ENCODE measurements at places on chromosomes 3 and 15. TPM values are rescaled to one million over a fixed set of nuclear protein-coding genes. Genes with fewer than 3 reads are reported as not detected.

GRCh38 chr3:110381992-110382391 lies 689.6 kb upstream of the NECTIN3 start:
- DNase-seq: no peak

GRCh38 chr3:71465371-71466036 lies 118.0 kb downstream of the FOXP1 start:
- no peak for DNase-seq

Gene SKOR1
- polyA plus RNA-seq: not detected

DNA sequence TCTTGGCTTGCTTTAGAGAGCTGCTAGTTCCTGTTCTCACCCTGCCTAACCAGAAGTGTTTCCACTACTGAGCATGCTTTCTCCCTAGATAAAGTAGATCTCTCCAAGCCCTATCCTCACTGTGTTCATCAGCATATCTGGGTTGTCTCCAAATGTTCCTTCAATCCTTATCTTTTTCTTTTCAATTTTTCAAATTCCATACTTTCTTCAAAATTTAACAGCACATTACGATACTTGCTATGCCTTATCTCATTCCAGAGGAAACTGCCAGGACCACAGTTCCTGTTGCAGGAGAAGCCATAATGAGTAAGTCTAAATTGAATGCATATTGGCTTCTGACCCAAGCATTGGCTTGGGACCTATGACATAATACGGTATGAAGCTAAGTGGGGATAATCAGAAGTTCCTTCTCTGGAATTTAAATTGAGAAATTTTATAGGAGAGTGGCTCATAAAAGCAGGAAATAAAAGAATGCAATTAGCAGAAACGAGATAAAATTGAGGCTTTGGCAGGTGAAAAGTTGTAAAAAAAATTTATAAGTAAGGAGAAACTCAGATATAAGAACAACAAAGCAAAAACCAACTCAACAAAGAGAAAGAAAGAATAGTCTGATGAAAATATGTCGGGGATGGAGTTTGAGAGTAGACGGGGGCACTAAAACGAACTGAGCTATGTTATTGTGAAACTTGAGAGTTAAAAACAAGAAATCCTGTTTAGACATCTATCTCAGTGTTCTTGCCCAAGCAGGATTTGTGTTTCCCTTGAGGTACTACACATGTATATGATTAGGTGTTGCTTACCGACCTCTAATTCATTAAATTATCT lies 631.7 kb upstream of the CCDC54 start:
- no peak for DNase-seq

DNA sequence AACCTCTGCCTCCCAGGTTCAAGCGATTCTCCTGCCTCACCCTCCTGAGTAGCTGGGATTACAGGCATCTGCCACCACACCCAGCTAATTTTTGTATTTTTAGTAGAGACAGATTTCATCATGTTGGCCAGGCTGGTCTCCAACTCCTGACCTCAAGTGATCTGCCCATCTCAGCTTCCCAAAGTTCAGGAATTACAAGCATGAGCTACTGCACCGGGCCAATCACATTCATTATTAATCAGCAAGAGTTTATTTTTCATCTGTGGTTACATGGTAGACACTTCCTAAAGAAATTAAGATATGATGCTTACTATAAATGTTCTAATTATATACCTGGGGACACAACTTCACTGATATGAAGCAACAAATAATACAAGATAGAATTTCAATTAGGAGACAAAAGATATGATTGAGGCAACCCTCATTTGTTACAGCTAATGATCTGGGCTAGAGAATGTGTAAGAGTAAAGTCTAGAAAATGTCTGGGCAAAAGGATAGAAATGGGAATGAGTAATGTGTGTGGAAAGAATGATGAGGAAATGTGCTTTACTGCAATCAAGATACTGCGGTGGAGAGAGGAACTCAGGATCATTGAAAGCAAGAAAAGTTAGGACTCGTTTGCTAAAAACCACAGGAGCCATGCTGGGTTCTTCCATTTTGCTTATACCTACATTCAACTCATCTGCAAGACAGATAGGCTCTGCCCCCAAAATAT lies 366.8 kb downstream of the ZIC1 start:
- DNase-seq: no peak

- DNase-seq: no peak
Observed at GRCh38 chr3:189883113-189883753, 237.5 kb downstream of the P3H2 start.

- no peak for DNase-seq
Observed at GRCh38 chr3:20857636-20858035, 671.6 kb upstream of the SGO1 start.

DNA sequence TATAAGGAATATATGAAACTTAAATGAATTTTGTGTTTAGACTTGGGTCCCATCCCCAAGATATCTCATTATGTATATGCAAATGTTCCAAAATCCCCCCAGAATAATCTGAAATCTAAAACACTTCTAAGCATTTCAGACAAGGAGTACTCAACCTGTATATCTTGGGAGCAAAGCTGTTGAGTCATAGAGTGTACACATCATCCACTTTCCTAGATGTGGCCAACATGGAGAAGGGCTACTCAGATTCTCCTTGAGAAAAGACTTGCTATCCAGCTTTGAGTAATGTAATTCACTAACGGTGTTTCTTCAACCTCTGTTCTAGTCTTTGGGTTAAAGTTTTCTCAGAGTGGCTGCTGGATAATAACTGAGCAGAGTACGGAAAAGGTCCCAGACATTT lies 215.5 kb upstream of the POU1F1 start:
- DNase-seq: no peak
